ENCODE measurements at places on chromosomes 11 and 22. TPM values are rescaled to one million over a fixed set of nuclear protein-coding genes. Genes with fewer than 3 reads are reported as not detected.

- DNase-seq, result no peak
Measured at GRCh38 chr11:24592360-24592759, 95.5 kb downstream of the LUZP2 start.

- no peak for DNase-seq
Measured at GRCh38 chr11:76955459-76956114, 78.6 kb upstream of the B3GNT6 start.

Gene HBG2
- 8.2 TPM for total RNA-seq

Gene FIBIN
- not detected for total RNA-seq

Gene TRMU
- 92.1 TPM for total RNA-seq

Gene RTN4RL2
- 0.29 TPM for total RNA-seq

Gene BCO2
- total RNA-seq, result 3.2 TPM

Gene KREMEN1
- not detected for total RNA-seq

DNA sequence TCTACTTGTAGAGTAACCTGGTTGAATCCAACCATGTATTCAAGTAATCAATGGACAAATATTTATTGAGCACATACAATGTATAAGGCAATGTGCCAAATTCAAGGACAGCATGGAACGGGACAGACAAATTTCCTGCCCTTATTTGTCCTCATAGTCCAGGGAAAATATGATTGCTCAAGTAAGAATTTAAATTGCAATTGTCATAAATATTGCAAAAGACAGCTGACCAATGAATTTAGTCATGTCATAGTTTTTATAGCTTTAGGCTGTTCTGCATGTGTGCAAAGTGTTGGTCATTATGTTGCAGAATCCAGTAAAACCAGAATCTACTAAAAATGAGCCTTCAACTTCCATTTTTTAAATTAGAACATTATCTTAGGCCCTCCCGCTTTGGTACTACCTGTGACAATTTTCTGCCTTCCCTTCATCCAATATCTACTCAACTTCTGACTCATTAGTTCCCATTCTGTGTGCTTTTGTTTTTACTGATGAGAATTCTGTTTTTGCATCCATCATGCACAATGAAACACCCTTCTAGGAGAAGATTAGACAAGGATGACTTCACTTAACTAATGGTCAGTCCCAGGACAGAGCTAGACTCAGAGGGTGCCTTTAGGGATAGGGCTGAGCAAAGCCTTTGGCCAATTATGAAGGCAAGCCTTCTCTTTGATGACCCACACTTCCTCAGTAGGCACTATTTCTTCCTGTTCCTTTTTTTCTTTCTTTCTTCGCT, 45.8 kb upstream of the FIBIN start:
- DNase-seq, result no peak

Measured in T-cell (primary cell).